ENCODE measurements at places on chromosomes 12 and 14.

DNA sequence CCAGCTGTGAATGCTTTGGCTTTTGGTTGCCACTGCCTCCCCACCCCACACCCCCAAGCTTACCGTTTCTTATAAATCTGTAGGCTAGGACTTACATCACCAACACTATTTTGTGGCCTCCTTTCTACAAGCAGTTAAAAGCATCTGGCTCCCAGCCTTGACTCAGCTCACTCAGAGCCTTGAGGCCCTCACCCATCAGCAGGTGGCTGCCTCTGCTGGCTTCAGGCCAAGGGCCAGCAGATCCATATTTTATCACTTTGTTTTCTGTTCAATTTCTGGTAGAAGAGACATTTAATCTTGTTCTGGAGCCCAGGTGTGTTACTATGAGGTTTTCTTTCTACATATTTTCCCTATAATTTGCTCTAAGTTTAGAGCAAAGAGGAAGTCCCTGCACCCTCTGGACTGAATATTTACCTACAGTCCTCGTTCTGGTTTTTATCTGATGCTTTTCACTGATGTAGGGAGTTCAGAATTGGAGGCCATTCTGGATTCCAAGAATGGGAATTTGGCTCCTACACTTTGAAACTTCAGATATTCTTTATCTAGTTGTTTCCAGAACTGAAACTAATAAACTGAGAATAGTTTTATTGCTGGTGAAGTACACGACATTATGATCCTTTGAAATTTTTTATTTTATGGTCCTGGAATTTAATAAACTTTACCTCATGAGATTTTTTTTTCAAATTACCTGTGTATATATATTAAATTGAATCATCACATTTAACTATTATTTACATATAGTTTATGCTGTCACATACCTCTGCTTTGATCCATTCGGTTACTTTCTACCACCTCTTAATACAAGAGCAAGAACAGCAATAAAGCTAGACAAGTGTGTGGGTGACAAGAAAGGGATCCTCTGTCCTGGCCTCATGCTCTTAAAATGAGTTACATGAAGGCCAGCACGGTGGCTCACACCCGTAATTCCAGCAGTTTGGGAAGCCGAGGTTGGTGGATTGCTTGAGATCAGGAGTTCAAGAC, 22.2 kb downstream of the PLBD1 start:
- no peak for DNase-seq

DNA sequence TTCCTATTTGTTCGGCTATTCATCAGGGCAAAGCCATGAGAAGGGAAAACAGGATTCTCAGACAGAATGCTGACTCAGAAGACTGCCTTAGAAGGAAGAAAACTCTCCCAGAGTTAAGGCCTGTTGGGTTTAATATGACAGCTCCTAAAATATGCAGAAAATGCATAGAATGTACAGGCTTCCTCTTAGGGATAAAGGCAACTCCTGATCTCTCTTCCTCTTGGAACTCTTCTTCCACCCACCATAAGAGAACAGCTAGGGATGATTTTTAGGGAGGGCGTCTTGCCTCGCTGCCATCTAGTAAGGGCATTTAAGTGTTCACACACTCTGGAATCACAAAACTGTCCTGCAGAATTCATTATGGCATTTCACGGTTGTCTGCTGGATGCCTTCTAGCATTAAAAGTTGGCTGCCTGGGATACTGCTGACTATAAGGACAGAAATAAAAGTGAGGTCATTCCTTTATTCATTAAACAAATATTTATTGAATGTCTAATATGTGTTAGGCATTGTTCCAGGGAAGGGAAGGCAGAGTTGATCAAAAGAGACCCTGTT, 73.7 kb downstream of the DCAF5 start:
- no peak for DNase-seq

- DNase-seq, result no peak
Observed at GRCh38 chr12:118853634-118854033, 127.7 kb upstream of the SRRM4 start.

GRCh38 chr14:54577977-54578376, 11.0 kb downstream of the SAMD4A start:
- no peak for DNase-seq

DNA sequence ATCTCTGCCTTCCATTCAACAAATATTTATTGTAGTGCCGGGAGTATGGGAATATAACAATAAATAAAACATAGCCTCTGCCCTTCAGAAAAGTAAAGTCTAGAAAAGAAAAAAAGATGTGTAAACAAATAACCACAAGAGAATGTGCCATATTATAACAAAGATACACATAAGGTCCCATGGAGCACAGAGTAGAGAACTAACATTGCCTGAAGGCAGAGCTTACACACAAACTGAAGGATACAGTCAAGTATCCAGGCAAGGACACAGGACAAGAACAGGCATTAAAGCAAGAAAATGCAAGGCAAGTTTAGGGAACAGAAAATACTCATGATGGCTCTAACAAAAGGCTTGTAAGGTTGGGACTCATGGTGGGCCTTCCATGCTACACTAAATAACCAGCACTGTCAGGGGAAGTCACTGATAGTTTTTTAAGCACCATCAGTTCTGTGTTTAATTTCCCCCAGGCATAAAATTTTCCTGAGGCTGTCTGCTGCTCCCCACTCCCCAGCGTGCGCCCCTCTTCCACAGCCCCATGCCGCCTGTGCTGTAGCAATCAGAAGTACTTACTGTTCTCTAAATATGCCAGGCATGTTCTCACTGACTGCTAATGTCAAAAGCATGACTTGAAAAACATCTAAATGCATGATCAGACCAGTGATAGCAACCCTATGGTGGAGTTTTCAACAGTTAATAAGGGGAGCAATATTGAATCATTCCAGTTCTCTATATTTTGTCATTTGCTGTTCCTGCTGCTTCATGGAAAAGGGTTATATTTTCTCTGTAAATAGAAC, 77.8 kb downstream of the ANKS1B start:
- no peak for DNase-seq

DNA sequence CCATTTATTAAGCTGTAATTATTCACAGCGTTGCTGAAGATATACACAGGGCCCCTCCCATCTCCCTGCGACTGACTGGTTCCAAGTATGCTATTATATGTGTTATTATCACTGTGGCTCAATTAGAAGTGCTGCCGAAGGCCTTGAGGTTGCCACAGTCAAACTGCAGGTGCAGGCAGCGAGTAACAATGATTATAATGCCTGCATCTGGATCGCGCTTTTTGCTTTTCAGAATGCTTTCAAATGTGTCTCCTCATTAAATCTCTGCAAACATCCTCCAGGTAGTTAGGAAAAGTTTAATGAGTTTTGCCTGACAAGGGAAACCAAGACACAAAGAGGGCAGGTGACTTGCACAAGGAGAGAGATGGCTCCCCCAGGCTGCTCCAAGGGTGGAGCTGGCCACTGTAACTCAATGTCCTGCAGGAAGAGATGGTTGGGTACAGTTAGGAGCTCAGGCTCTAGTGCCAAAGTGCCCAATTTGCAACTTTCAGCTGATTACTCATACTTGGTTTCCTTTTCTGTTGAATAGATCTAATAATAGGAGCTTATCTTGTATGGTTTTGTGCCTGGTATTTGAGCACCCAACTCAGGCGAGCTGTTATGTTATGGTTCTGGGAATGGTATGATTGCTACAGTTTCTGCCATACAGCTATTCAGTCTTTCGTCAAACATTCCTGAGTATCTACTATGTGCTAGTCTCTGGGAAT, 1.7 kb upstream of the SYNE3 start:
- no peak for DNase-seq

DNA sequence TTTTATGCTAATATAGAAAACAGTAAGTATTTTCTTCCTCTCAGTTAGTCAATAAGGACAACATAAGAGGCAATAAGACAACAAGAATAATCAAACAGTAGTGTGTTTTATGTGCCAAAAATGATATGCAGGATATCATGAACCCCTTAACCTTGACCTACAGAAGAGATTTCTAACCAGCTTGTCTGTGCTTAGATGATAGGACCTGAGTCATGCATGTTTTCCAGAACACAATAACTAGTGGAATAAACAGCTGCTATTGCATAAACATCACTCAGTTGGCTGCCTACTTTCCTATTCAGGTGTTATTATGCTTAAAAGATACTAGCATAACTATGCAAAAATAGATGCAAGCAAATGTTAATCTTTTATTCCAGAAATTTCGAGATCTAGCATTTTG, 282.5 kb downstream of the PRKD1 start:
- DNase-seq, result no peak

- DNase-seq, result no peak
Observed at GRCh38 chr14:84250893-84251292, 1279.1 kb upstream of the FLRT2 start.

GRCh38 chr12:49888461-49889151, 15.1 kb downstream of the FAIM2 start:
- no peak for DNase-seq

DNA sequence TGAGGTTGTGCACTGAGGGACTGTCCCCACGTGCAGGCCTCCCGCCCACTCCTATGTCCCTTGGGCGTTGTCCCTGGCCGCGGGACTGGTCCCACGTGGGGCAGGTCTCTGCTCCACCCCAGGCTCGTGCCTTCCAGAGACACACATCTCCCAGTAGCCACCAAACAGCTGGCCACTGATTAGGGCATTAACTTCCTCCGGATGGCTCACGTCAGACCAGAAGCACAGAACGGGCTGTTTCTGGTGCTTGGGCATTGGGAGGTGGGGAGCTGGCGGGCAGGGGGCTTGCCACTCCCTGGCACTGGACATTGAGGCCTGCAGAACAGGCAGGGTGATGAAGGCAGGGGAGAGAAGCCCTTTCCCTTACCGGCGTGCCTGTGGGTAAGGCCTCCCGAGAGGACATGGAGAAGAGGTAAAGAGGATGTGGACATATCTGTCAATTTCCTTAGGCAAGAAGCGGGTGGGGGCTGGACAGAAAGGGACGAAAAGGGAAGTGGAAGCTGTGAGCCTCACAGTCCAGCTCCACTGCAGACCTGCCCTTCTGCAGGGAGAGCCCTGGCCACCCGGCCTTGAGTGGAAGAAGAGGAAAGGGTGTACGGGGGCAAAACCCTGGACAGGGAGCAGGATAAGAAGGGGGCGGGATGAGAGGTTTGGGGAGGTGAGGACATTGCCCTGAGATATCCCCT, 101.2 kb downstream of the NINJ2 start:
- DNase-seq, result no peak

GRCh38 chr12:78157199-78157598, 326.5 kb downstream of the NAV3 start:
- no peak for DNase-seq

DNA sequence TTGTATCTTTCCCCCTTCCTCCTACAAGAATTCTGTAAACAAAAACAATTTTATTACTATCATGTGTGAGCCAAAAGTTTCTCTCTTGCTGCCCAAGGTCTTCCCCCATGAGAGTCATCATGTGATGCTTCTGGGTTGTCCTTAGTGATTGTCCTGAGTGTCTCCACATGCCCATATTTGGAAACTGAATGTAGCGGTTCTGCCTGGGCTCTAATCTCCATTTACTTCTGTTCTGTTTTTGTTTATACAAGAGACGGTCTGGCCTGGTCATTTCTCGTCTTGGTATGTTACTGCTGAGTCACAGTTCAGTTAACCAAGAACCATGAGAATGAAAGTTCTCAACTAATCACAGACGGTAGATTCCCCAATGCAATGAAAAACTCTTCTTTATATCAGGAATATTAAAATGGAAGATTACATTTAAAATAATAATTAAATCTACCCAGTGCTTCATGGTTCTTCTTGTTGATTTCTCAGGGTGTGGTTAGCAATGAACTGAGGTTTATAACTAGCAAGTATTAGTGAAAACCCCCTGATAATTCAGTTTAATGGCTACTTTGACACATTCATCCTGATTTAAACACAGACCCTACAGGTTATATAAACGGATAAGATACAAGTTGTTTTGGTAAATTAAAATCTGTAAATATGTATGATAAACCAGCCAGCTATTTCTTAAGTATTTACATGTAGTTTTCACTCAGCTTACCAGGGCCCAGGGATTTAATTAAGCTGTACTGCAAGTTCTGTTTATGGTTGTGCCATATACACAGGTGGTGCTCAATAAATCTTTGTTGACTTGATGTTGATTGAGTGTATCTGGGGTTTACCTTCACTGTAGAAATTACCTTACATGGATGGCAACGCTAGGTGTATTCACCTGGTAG, 81.1 kb downstream of the PELI2 start:
- DNase-seq, result no peak

DNA sequence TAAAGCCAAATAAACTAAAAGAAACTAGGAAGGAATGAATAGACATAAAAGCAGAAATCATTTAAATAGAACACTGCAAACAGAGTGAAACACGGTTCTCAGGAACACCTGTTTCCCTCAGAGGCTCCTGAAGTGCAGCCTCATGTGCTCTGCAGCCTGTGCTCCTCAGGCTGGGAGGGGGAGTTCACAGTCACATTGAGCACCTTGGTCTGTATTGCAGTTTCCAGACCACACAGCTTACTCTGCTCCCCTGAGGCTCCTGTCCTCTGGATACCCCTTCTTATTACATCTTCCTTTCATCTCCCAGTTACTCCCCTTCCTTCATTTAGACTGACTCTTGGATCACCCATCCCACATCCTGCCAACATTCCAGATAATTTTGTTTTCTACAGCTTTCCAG, 49.7 kb upstream of the DCD start:
- no peak for DNase-seq

DNA sequence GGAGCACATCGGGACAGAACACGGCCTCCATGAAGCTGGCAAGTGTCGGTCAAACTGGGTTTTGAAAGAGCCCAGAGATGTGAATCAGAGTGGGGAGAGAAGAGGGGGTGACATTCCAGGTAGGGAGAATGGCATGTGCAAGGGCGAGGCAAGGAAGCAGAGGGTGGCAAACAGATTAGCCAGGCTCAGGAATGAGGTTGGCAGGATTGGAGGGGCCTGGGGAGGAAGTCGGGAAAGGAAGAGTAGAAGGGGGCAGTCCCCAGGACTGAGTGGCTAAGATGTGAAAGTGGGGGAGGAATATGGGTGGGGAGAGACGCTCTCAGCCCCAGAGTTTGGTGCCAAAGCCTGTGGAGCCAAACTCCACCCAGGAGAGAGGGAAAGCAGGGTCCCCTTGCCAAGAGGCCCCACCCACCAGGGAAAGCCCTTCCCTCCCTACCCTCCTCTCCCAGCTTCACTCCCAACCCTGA, 5.5 kb upstream of the HDAC7 start:
- DNase-seq, result no peak

GRCh38 chr12:49893753-49894750, 9.6 kb downstream of the FAIM2 start:
- no peak for DNase-seq

GRCh38 chr14:59341858-59342477, 123.2 kb downstream of the GPR135 start:
- DNase-seq, result no peak

GRCh38 chr12:46983959-46984841, 95.2 kb upstream of the PCED1B start:
- DNase-seq, result no peak

DNA sequence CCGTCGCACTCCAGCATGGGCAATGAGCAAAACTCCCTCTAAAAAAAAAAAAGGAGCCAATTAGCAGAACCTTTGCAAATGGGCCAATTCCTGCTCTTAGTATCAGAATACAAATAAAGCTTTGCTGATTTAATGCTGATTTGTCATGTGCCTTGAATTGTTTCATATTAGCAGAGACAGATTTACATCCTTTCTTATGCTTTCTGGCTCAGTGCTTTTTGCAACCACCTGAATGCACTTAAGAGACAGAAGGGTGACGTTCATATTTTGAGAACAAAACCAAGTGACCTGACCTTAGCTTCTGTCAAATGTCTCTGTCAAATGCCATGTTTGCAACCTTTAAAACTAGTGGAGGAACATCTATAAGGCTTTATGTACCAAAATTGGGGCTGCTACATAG, 43.8 kb upstream of the YAF2 start:
- no peak for DNase-seq

GRCh38 chr14:80770114-80770908, 171.2 kb downstream of the CEP128 start:
- DNase-seq, result no peak

- DNase-seq, result no peak
Observed at GRCh38 chr14:25015761-25016160, 34.2 kb downstream of the STXBP6 start.
